ENCODE measurements at places on chromosomes 12 and 14.

- DNase-seq = no peak
These were observed 28.6 kb upstream of the AEBP2 start for GRCh38 chr12:19410629-19411185.

- DNase-seq = no peak
These were observed 35.3 kb downstream of the MAP1LC3B2 start for GRCh38 chr12:116594325-116595038.

GRCh38 chr12:108241986-108242703 is 97.0 kb downstream of the CMKLR1 start:
- DNase-seq = no peak

DNA sequence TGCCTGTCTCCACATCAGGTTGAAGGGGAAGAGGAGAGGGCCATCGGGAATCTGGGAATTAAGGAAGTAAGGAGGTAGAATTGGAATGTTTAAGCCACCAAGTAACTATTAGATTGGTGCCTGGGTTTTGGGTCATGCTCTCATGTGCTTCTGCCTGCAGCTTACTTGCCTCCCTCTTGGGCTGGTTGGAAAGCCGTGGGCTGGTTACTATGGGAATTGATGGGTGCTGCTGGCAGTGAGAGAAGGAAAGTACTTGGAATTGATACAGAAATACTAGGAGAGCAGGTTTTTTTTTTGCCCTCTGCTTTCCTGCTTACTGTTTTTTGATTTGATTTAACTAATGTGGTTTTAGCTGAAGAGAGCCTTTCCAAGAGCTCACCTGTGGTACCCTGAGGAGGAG is 493.5 kb upstream of the RGS6 start:
- DNase-seq = no peak

- no peak for DNase-seq
These were observed 12.8 kb upstream of the PALS1 start for GRCh38 chr14:67228325-67228984.

DNA sequence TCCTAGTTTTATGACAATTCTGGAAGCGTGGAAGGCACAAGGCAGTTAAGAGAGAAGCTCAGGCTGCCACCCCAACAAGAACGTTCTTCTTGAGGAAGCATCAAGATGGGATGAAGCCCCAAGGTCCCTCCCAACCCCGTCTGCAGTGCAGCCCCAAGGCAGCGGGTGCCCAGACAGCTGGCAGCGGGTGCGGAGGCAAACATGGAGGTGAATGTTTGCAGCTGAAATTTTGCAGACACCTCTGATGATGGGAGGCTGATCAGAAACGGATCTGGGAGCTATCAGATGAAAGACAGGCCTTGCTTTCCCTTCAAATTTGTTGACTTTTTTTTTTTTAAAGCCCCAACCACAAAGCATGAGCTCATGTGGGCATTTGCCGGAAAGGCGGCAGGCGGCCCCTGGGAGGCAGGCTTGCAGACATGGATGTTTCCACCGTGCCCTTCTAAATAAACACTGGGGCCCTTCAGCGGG is 230.7 kb upstream of the RTL1 start:
- DNase-seq = no peak

- no peak for DNase-seq
These were observed 510 bp downstream of the ARID2 start for GRCh38 chr12:45730084-45730347.

- DNase-seq = no peak
These were observed 18.6 kb upstream of the KRT7 start for GRCh38 chr12:52214421-52214802.

DNA sequence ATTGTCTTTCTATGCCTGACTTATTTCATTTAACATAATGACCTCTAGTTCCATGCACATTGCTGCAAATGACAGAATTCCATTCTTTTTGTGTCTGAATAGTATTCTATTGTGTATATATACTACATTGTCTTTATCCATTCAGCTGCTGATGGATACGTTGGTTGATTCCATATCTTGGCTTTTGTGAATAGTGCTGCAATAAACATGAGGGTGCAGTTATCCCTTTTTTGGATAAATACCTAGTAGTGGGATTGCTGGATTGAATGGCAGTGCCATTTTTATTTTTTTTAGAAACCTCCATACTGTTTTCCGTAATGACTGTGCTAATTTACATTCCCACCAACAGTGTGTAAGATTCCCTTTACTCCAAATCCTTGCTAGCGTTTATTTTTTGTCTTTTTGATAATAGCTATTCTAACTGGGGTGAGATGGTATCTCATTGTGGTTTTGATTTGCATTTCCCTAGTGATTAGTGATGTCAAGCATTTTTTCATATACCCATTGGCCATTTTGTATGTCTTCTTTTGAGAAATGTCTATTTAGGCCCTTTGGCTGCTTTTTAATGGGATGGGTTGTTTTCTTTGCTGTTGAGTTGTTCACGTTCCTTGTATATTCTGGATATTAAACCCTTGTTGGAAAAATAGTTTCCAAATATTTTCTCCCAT is 2.3 kb downstream of the OAS2 start:
- no peak for DNase-seq

GRCh38 chr12:75646329-75647210 is 135.2 kb upstream of the KRR1 start:
- no peak for DNase-seq

DNA sequence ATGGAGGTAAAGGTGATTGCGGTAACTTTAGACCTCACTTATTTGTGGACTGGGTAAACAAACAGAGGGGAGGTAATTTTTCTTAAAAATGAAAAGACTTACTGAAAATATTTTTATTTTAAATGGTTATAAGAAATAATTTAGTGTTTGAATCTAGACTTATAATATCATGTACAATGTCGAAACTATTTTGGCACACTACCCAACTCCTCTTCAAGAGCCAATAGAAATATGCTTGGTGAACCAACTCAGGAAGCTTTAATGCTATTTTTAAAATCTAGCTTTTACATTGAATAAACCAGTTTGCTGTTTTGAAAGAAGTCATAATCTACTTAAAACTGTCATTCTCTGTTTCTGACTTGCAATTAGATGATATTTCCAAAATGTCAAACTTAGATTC is 175.8 kb upstream of the NPAS3 start:
- no peak for DNase-seq

DNA sequence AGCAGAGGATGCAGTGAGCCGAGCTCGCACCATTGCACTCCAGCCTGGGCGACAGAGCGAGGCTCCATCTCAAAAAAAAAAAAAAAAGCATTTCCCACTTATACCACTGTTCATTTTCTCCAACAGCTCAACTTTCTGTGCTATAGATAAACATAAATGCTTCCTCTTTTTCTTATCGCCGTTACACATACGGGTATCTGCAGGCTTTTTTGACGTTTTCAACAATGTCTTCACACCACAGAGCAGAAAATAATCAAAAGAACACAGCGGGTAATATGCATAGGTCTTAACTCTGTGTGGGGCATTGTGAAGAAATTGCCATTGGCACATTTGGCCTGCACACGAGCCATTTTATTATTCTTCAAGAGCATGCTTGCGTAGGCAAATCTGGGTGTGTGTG is 86.4 kb downstream of the CAPZA3 start:
- no peak for DNase-seq

GRCh38 chr12:53196486-53196885 is 10.6 kb downstream of the ITGB7 start:
- DNase-seq = no peak

All from GM12891 (cell line).